ENCODE measurements at places on chromosomes 3 and 15.

DNA sequence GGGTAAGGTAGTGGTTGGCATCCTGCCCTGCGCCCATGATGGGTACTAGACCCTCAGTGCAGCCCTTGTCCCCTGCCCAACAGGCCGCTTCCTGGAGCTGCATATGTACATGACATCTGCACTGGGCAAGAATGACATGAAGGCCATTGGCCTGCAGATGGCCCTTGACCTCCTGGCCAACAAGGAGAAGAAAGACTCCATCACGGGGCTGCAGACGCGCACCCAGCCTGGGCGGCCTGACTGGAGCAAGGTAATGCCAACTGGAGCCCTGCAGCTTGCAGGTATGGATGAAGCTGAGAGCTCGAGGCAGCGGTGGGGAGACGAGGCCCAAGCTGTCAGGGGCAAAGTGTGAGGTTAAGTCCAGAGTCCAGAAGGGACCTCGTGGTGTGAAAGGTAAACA, 40.8 kb downstream of the NOX5 start:
- no peak for DNase-seq

- DNase-seq, result no peak
Observed at GRCh38 chr3:170766823-170767575, 103.0 kb downstream of the RPL22L1 start.

DNA sequence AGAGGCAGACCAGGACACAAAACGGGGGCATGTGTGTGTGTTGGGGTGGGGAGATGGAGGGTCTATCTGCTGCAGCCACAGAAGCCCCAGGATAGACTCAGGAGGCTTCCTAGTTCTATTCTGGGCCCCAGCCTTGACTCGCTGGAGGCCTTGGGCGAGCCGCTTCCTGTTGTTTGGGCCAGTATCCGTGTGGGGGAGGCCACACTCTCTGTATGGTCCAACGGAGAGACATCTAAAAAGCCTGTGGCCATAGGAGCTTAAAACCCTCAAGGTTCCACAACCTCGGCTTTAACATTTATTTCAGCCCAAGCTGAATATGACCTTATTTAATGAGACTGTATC, 32.8 kb downstream of the POC1A start:
- no peak for DNase-seq

DNA sequence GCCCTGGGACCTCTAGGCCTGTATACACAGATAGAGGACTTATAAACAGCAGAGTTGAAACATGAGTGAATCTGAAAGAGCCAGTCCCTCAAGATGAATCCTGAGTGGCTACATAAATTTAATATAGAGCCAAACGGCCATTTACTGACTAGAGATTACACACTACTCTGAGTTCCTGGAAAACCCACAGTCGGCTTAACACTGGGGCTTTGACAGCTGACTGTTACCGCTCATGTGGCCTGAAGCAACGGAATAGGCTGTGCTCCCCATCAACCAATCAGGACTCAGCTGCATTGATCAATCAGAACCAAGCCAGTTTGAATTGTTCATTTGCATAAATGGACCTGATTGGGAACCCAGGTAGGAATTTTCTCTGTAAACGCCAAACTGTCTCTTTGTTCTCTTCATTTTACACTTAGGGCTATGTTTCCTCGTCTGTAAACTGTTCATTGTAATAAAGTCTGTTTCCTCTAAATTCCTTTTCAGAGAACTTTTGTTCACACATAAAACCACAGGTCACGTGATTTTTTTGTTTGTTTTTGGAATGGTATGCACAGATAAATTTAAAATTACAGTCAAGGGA, 40.5 kb downstream of the CCNL1 start:
- no peak for DNase-seq

- no peak for DNase-seq
Observed at GRCh38 chr3:171307046-171307585, 153.1 kb downstream of the TNIK start.

DNA sequence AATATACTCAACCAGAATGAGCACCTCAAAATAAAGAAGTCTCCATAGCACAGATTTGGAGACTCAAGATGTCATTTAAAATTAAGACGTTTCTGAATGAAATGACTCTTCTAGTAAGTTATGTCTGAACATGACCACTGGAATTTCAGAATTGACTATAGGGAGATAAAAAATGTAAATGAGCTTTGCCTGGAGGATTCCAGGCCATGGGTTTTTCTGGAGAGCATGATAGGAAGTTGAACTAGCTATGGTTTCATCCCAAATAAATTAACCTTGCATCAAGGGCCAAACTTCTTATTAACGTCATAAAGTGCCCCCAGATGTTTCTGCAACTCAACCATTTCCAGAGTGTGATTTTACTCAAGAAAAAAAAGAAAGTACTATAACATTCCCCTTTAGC, 222.6 kb upstream of the NR2F2 start:
- DNase-seq, result no peak

DNA sequence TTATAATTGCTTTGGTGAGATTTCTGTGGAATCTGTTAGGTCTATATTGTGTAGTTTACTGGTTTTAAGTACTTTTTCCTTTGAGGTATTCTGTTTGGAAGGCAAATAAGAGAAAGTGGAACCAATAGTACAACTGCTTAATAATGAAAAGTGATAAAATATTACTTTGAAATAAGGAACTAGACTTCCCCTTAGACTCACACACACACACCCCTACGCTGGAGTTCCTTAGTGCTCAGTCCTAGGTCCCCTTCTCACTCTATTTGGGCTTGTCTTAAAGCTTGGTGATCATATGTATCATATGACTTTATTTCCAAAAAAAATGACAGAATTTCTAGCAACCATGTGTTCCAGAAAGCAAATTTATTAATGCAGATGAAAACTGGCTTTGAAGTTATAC, 494.0 kb upstream of the TGFBR2 start:
- no peak for DNase-seq

GRCh38 chr15:31455499-31455898, 128.9 kb downstream of the KLF13 start:
- DNase-seq, result no peak

- DNase-seq, result no peak
Observed at GRCh38 chr15:35514759-35515158, 31.2 kb downstream of the DPH6 start.

GRCh38 chr3:95798628-95799027, 1015.8 kb upstream of the EPHA6 start:
- DNase-seq, result no peak

GRCh38 chr15:25455226-25455625, 16.4 kb upstream of the UBE3A start:
- no peak for DNase-seq

- no peak for DNase-seq
Observed at GRCh38 chr3:190116551-190117067, 4.1 kb downstream of the P3H2 start.

Data from stimulated activated naive B cell treated with anti-CD40 and anti-IgM and Interleukin-4, amounts not matched to agents 10 μg/mL and 1 μg/mL and 100 μg/mL, for 72 hours (primary cell).